ENCODE measurements at places on chromosomes 4 and X. TPM values are rescaled to one million over a fixed set of nuclear protein-coding genes. Genes with fewer than 3 reads are reported as not detected.

FGA gene
- total RNA-seq, result 3.9 TPM

RBM3 gene
- 233 TPM for total RNA-seq

LNX1 gene
- total RNA-seq, result 3.3 TPM

DNA sequence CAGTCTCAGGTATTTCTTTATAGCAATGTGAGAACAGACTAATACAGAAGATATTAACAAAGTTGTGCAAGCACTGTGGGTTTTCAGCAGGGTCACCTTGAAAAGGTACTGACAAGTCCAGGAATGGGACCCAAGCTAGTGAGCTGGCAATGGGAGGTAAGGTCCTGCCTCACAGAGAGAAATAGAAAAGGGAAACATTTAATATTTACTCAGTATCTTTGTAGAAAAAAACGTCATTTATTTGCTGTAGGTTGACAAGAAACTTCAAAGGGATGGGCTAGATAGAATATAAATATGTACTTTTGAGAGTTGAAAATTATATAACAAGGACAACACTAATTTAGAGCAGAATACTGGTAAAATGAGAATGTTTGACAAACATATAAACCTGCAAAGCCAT lies 89.0 kb downstream of the GPRIN3 start:
- no peak for DNase-seq

DNA sequence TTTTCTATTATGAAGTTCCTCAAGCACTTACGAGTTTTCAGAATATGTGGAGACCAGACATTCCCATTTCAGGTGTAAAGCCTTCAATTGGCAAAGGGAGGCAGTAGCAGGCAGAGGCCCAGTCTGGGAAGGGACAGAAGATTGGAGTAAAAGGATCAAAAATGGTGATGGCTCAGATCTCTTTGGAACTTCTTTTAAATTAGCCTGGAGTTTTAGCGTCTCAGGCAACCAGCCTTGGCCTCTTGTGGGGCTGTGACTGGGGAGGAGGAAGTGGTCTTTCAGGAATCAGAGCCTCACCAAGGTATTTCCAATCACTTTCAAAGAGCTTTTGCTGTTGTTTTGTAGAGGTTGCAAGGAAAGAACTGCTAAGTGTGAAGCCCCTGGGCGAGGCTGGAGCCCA lies 239.1 kb downstream of the FRAS1 start:
- DNase-seq, result no peak

- no peak for DNase-seq
Observed at GRCh38 chr4:186621959-186622553, 66.7 kb upstream of the MTNR1A start.

- no peak for DNase-seq
Observed at GRCh38 chr4:185143601-185143969, 519 bp downstream of the SLC25A4 start.

GRCh38 chr4:141668200-141668910 lies 32.0 kb downstream of the IL15 start:
- no peak for DNase-seq
